ENCODE measurements at places on chromosomes 2 and 18.

DNA sequence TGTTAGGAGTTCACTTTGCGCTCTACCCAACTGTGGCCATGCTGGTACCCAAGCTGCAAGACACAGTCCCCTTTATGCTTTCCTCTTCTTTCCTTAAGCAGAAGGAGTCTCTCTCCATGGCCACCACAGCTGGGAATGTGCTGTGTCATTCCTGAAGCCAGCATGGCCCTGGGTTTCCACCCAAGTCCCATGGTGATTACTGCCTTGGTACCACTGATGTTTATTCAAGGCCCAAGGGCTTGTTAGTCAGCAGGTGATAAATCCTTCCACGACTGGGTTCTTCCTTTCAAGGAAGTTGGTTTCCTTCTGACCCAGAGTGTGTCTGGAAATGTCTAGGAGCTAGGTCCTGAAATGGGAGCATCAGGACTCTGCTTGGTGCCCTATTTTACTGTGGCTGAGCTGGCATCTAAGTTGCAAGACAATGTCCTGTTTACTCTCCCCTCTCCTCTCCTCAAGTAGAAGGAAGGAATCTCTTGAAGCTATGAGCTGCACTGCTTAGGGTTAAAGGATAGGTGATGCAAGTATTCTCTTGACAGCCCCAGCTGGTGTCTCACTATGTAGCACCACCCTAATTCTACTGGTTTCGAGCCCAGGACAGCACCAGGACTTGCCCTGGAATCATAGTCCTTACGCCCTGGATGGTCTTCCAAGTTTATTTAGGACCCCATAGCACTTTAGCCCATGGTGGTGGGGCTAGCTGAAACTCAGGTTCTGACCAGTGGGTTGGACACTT lies 18.7 kb upstream of the NUP35 start:
- no peak for DNase-seq

- DNase-seq, result no peak
Observed at GRCh38 chr18:45833846-45834245, 8.4 kb downstream of the SIGLEC15 start.

DNA sequence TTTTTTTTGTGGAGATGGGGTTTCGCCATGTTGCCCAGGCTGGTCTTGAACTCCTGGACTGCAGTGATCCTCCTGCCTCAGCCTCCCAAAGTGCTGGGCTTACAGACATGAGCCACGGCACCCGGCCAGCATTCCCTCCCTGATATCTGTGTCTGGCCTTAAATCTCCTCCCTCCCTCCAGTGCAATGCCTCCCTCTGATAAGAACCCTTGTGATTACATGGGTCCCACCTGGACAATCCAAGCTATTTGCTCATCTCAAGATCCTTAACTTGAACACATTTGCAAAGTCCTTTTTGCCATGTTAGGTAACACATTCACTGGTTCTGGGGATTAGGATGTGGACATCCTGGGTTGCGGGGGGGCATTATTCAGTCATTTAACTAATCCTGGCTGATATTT lies 40.5 kb upstream of the CREB1 start:
- DNase-seq, result no peak

GRCh38 chr18:78244779-78245178 lies 734.8 kb upstream of the SALL3 start:
- no peak for DNase-seq

DNA sequence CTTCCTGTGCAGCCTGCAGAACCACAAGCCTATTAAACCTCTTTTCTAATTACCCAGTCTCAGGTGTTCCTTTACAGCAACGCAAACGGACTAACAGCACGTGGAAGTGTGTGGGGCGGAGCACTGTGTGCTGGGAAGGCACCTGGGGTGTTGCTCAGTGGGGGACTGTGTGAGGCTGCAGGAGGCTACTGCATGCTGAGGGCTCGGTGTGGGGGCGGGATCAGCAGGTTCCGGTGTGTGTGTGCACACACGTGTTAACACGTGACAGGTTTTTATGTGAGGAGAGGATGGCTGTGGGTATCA lies 58.9 kb downstream of the ANKMY1 start:
- DNase-seq, result no peak

GRCh38 chr18:2441544-2441943 lies 129.8 kb downstream of the METTL4 start:
- no peak for DNase-seq

DNA sequence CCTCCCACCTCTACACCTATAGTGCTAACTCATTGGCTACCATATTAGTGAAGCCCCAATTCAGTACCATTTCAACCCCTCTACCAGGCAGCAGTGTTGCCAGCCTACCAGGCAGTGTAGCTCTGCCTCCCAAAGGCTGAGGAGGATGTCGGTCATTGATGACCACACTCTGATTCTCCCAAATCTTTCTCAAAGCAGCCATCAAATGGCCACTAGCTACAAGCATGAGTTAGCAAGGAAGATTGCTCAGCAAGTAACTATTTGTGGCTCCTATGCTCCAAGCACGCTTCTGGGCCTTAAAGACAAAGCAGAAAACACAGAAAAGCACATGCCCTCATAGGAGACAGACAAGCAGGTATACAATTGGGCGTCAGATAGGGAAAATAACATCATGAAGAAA lies 42.7 kb upstream of the AFF3 start:
- no peak for DNase-seq

DNA sequence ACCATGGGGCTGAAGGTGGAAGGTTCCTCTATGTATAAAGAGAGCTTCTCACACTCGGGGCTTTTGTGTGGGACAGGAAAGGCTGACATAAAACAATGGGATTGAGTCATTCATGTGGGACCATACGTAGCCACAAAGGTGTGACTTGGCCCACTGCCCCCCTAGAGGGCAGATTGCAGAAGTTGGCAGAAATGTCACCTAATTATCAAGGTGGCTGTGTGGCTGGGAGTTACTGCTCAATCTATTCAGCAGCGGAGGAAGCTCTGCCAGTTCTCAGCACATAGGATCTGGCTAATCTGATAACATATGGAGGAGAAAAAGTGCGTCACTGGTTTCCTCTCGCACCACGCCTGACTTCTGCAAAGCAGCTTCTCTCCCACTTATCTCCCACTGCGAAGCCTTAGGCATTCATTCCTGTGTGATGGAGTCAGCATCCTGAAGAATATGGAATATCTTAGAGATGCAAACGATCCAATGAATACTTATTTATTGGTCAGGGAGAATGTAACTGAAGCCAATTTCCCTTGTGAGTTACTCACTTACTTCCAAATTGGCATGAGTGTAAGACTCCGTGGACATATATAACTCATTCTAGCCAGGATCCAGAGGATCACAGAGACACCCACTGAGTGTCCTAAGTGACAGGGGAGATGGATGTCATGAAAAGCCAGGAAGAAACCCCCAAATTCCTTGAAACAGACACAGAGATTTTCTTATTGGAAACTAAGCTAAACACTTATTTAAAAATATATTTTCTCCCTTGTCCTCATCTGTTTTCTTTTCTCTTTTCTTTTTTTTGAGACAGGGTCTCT lies 344.8 kb downstream of the TGIF1 start:
- no peak for DNase-seq

- DNase-seq, result no peak
Observed at GRCh38 chr2:86372641-86373502, 35.4 kb upstream of the REEP1 start.

DNA sequence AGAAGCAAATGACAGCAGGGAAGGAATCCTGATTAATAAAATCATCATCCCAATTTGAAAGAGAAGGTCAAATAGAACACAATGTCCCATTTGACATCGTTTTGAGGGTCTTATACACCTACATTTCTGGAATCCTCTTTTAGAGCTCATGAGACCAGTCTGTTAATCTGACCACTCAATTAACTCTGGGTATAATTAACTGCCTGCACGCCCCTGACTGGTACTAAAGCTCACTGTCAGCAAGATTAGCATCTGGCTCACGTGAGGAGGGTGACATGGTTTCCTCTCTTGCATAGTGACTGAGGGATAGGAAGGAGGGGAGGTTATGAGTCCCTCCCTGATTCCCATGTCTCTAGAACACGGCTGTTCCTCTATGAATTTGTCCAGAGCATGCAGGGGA lies 124.3 kb downstream of the ICOS start:
- no peak for DNase-seq

GRCh38 chr2:10922307-10923007 lies 10.7 kb downstream of the KCNF1 start:
- no peak for DNase-seq

DNA sequence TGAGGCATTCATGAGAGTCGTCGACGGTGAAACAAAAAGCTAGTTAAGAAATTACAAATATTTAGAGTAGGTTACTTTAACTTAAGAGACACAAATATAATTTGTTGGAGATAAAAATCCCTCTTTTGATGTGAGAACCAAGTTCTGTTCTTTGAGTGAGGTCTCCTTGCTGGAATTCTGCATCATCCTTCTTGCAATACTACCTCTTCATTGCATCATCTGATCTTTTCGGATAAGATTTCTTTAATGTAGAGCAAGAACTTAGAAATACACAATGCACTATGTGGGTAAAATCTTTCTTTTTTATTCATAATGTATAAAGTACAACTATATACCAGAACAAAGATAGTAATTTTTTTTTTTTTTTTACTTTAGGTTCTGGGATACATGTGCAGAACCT lies 118.4 kb downstream of the ARL4C start:
- DNase-seq, result no peak

DNA sequence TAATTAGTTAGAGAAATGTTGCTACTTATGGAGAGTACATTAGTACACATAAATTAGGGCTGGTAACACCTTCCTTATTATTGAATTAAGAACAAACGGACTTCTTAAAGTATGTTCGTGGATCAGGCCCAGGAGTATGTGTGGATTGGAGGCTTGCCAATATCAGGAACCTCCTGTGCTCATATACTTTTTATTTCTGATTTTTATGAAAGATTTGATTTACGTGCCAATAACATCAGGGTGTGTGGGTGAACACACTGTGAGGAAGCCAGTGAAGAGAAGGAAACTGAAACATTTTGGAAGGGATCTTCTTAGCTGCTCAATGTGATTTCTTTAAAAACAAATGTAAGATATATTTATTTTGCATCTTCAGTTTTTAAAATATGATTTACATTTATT lies 113.0 kb downstream of the EFEMP1 start:
- DNase-seq, result no peak

DNA sequence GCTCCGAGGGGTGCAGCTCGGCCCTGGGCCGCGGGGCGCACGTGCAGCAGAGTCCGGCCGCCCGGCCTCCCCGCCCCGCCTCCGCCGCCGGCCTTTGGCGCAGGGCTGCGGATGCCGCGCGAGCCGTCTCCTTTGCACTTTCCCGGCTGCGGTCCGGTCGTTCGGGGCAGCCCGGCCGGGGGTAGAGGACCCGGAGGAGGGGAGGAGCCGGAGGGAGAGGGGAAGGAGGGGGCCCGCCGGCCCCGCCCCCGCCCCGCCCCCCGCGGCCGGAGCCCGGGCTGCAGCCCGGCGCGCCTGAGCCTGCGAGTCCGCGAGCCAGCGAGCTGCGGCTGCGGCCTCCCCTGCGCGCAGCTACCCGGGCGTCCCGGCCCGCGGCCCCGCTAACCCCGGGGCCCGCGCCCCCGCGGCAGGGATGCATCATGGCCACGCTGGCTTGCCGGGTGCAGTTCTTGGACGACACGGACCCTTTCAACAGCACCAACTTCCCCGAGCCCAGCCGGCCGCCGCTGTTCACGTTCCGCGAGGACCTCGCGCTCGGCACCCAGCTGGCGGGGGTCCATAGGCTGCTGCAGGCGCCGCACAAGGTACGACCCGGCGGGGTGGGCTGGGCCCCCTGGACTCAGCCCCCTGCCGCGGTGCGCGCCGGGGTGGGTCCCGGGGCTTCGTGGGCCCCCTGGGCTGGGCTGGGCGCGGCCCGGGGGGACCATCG lies at the start of gene FHOD3:
TSS of gene FHOD3 (plus strand) at position 297 of the 709 bp plus-strand sequence. CDS start at position 420, 123 bp downstream.
- peak; percentile 29 for DNase-seq

DNA sequence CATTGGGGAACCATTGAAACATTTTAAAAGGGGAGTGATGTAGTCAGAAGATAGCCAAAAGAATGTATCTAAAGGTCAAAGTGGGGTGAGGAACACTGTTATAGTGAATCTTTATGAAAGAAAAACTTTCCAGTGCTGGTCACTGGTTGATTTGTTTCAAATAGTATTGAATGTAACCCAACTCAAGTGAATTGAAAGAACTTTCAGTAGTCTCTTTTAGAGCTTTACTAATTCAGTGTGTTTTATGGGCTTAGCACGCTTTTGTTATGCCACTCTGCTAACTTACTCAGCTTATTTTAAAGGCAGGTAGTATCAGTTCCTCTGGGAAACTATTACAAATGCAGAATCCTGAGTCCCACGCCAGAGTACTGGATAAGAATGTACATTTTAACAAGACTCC lies 57.3 kb downstream of the GTF2A1L start:
- no peak for DNase-seq

All from activated CD4-positive, alpha-beta T cell treated with anti-CD3 and anti-CD28 coated beads, Interleukin-2, amount 50 U/mL, for 48 hours (primary cell).